GM18507 (cell line): ENCODE measurements at places on chromosomes 11 and 22.

GRCh38 chr22:48722661-48723060, 1105.0 kb downstream of the BRD1 start:
- no peak for DNase-seq

- no peak for DNase-seq
Observed at GRCh38 chr11:71301858-71302533, 49.6 kb upstream of the SHANK2 start.

DNA sequence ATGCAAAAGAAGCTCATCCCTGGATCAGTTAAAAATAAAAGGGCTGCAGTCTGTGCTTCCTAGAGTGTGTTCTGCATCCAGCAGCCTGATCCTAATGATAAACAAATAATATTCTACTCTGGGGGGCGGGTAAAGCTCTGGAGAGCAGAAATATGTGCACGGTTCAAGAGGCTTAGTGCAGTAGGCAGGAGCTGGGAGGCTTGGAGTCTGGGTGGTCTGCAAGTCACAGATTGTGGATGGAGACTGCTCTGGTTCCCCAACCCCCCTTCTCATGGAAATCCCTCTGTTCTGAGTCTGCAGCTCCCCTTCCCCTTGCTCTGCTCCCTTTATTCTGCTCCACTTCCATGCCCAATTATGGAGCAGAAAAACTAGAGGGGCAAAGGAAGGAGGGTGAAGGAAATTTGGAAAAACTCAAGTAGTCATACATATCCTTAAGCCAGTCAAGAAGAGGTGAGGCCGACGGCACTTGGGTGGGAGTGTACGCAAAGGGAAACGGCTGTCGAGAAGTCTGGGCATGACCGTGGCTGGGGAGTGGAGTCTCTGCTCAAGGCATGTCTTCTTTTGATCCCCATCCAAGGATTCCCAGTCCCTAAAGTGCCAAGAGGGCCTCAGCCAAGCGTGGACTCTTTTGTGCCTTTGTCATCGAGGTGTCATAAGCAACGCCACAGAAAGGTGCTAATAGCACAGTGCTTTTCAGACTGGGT, 16.3 kb upstream of the CLMP start:
- DNase-seq: no peak

- DNase-seq: no peak
Observed at GRCh38 chr11:123775715-123776549, 21.6 kb upstream of the OR6X1 start.

DNA sequence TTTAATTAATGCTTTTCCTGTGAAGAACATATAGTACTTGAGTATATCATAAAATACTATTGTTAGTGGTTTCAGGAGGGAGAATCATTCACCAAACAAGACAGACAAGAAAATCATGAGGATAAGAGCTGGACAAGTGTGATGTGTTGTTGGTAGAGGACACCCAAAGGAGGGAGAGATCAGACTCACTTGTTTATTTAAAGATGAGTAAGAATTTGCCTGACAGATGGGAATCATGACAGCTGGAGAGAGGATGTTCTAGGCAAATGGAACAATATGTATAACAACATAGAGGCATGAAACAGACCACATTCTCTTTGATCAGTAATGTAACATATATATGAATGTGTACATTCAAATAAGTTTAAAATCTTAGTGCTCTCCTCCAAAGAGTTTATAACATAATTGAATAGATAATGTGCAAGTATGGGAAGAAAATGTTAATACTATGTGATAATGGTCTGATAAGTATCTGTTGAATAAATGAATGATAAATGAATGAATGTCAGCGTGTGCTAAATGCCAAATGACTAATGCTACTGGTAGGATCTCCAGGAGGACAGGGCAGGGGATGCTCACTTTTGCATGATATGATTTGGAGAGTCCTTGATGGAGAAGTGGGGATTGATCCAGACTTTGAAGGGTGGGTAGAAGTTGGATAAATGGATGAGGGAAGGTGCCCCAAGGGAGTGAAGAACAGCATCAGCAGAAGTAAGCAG, 228.9 kb upstream of the SORL1-AS1 start:
- no peak for DNase-seq

DNA sequence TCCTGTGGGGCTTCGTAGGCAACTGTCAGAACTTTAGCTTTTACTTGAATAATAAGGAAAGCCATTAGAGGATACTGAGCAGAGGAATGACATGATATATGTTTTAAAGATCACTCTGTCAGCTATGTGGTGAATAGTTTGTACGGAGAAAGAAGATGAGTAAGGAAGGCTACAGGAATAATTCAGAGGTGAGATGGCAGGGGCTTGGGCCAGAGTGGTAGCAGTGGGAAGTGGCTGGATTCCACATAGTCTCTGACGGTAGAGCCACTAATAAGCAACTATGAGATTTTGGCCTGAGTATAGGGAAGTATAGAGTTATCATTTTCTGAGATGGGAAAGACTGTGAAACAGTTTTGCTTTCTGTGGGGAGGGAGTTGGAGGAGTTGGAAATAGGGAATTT, 93.9 kb upstream of the MTMR2 start:
- no peak for DNase-seq

DNA sequence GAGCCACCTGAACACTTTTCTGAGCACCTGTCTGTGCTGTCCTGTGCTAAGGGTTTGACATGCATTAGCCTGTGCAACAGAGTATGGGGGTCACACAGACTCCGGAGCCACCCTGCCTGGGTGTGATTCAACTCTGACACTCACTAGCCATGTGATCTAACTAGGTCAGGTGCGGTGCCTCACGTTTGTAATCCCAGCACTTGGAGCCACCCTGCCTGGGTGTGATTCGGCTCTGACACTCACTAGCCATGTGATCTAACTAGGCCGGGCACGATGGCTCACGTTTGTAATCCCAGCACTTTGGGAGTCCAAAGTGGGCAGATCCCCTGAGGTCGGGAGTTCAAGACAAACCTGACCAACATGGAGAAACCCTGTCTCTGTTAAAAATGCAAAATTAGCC, 11.4 kb downstream of the UBE2L6 start:
- DNase-seq: no peak

GRCh38 chr11:19820100-19820499, 107.5 kb downstream of the NAV2 start:
- DNase-seq: no peak

DNA sequence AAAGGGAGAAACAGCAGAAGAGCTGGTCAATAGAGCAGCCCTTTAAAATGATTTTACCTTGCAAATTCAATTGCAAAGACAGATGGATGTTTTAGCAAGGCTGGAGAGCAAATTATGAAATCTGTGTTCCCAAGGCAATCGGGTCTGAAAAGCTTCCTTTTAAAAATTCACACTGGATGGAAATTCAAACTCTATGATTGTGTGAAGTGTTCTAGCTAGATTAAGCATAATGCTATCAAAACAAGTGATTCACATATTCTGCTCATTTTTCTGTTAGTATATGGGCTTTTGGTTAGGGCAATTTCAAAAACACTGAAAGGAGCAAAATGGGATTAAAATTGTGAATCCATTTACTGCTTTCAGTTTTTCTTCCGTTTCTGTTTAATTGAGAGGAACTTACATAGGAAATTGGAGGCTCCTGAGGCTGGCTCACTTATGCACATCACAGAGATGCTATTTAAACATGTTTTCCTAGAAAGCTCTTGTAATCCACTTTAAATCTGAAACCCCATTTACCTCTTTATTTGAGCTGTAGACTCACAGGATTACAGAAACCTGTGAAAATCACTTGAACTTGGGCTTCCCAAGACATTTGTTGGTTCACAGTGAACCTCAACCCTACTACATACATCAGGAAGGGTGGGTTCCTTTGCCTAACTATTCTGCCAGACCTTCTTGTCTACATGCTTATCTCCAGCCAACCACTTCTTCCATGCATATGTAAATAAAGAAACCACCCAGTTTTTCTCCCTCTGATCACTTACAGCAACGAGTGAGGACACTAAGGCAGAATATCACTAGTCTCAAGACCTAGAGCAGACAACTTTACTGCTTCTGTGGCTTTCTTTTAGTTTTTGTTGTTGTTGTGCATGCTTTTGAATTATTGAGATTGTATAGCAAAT, 201.9 kb upstream of the PITPNB start:
- no peak for DNase-seq
